ENCODE measurements at places on chromosomes 3 and 15.

DNA sequence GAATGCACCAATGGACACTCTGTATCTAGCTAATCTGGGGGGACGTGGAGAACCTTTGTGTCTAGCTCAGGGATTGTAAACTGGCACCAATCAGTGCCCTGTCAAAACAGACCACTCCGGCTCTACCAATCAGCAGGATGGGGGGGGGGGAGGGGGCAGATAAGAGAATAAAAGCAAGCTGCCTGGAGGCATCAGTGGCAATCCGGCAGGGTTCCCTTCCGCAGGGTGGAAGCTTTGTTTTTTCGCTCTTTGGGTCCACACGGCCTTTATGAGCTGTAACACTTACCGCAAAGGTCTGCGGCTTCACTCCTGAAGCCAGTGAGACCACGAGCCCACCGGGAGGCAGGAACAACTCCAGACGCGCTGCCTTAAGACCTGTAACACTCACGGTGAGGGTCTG lies 827.1 kb downstream of the PLOD2 start:
- no peak for DNase-seq

DNA sequence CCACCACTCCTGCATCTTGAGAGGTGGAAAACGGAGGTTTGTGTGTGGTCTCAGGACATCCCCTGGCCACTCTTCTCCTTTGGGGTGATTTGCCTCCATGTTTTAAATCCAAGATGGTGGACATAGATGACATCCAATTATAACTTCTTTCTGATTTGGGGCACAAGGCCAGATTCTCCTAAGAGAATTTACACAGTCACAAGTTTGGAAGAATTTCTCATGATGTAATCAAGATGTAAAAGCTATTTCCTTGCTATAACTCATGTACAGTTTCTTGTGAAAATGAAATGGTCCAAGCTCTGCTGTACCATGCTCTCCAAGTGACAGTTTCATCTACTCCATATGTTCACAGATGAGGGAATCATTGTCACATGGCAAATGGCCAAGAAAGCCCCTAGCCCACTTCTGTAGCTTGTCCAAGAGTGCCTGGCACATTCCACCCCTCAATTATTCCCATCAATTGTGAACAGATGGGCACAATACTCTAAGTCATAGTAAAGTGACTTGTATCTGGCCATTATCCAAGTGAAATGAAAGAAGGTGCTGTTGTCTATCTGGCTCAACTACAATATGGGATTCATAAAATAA lies 134.6 kb upstream of the ROPN1 start:
- no peak for DNase-seq

- DNase-seq, result no peak
Measured at GRCh38 chr15:77107068-77107467, 36.2 kb upstream of the TSPAN3 start.

DNA sequence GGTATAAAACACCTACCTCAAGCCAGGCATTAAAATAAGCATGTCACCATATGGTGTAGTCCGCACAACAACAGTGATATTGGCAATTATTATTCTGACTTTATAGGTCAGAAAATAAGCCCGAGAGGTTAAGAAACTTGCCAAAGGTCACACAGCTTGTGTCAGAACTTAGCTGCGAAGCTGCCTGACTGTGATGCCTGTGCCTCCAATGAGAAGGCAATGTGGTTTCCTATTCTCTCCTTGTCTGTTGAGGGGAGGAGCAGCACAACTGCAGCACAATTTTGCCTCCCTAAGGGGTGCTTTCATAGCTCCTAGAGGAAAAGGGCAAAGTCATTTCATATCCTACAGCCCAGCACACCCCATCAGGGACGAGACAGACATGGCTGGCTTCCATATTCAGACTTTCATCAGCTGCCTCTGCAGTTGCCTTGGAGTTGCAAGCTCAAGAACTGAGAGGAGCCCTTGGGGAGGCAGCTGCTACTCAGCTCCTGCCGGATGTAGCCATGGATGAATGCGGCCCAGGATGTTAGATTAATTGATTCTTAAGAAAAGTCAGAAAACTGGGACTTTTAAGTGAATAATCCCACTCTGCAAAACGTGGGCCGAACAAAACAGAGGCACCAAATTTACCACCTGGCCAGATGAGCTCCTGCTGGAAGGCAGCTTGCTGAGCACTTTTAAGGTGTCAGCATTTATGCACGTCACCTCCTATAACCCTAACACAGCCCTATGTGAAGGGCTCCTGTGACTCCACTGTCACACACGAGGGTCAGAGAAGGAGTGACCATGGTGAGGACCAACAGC lies 38.5 kb downstream of the MYO5C start:
- no peak for DNase-seq

DNA sequence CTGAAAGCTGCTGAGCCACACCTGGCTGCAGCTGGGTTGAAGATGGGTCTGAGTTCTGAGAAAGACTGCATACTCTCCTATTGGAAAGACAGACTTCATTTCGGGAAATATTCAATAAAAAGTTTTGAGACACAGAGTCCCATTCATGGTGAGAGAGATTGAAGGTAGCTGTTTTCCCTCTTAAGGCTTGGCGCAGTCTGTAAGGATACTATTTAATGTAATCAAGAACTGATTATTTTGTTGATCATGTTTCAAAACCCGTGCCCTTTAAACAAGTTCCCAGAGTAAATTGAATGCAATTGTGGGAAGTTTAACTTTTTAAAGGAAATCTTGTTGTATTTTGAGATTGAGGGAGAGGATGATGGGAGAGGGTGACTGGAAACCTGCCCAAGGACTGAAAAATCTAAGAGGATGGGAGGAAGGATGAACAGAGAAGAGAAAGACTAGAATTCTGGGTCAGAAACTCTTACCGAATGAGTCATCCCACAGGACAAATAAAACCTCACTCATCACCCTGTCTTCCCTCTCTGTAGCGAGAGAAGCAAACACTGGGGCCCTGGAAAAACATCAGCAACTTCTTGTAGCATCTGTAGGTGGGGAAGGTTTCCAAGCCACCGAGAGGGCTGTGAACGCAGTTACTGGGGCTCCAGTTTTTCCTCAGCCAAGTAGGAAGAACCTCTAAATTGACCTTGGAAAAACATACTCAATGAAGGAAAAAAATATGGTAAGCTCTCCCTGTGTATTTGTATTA lies 193.2 kb upstream of the TPRG1 start:
- no peak for DNase-seq

DNA sequence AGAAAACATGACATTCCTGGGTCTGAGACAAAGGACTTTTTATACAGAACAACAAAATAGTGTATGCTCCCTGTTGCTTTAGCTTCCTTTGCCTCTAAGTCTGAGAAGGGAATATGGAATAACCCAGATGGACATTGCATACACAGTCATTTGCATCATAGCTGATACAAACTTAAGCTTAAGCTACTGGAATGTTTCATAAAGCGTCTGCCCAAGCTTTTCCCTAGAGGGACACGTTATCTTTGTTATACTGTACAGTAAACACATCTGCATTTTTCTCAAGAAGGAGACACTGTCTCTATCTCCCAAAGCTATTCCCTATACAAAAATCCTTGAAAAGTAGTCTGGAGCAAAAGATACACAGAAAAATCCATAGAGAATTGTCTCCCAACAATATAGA lies 775.0 kb downstream of the DIPK2A start:
- no peak for DNase-seq

DNA sequence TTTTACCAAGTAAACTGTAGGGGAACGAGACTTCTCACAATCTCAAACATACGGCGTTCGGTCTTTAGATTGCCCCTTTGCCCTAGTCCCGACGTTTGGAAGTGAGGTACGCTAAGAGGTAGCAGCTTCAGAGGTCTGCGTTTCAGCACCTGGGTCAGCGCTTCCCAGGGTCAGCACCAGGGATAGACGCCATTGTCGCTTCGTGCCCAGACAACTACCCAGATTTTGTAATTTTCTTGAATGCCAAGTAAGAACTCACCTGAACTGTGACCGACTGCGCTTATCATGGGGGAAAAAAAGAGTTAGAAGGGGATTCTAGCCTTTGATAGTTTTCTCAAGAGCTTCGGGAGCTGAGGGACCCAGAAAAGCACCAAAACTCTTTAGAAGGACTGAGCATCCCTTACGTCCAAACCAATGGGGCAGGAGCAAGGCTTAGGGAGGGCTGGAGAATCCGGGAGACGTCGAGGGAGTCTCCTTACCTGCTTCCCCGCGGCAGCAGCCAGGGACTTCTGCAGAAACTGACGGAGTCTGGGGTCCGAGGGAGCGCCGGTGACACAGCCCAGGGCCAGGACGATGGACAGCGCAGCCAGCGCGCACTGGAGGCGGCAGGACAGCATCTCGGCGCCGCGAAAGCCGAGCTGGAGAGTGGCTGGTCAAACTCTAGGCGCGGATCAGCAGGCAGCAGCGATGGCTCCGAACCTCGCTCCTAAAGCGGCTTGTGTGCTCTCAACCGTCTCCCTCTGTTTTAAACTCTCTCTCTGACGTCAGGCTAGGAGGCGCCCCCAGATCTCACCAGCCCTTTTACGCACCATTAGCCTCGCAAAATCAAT lies at the start of gene SST:
SST (minus strand) TSS at position 720 of the 830 bp plus-strand sequence; CDS start at position 617, 103 bp downstream.
- no peak for DNase-seq

GRCh38 chr3:49133226-49133951 lies 539 bp upstream of the LAMB2 start:
- DNase-seq, result no peak

DNA sequence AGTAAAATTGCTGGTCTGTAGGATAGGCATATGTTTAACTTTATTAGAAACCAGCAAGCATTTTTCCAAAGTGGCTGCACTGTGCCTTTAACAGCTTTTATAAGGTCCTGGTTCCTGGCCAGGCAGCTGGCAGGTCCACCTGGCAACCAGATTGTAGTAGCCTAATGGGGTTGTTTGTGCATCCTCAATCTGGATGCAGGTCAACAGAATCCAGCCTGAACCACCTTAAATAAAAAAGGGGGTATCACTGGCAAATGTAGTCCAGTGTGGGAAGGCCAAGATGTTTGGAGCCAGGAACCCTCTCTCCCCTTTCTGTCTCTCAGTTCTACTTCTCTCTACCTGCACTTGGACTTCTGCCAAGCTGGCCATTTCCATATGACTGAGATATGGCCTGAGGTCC lies 200.3 kb downstream of the ZNF621 start:
- no peak for DNase-seq

GRCh38 chr3:57060089-57060821 lies at the start of gene SPATA12:
Gene SPATA12 (plus strand): TSS chr3:57060664. CDS start chr3:57073695, 13,031 bp downstream.
- no peak for DNase-seq

GRCh38 chr3:77539677-77540076 lies 499.8 kb downstream of the ROBO2 start:
- no peak for DNase-seq

DNA sequence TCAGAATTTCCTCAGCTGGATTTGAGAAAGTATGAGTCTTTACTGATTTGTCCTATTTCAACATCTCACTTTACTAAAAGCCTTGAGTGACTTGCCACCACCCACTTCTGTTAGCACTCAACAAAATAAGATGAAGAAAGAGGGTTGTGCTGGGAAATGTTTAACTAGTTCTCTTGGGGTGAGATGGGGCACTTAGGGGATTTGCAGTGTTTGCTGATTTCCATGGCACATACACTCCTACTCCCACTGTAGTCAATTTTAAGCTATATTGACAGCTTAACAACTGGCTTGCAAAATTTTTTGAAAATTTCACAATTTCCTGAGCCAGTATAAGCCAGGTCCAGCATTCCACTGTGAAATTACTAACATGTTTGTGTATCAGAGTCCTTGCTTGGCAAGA lies 463.1 kb upstream of the ARHGEF26 start:
- DNase-seq, result no peak

DNA sequence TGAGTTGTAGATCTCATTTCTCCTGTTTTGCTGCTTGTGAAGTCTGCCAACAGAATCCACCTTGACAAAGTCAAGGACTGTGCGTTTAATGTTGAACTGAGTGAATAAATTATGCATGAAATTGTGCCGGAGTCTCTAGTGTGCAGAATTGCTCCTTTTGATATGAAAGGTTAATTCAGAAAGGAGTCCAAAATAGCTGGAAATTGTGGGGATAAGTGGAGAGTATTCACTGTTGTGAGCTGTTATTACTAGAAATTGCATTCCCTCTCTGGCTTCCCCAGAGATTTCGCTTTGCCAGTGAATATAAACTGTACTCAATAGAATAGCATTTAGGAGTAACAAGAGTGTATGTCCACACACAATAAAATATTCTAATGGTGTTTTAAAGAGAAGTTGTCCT lies 43.1 kb downstream of the SAMMSON start:
- DNase-seq, result no peak

Measured in GM13976 (cell line).